ENCODE measurements at places on chromosomes 4 and X. TPM values are rescaled to one million over a fixed set of nuclear protein-coding genes. Genes with fewer than 3 reads are reported as not detected.

The XAGE3 gene
- total RNA-seq, result not detected

The ADGRG2 gene
- not detected for total RNA-seq

The GAGE1 gene
- total RNA-seq, result not detected

The GPAT3 gene
- total RNA-seq, result 9.3 TPM

The MAGEA10 gene
- total RNA-seq, result not detected

The SPATA18 gene
- 9.1 TPM for total RNA-seq

The SRD5A3 gene
- total RNA-seq, result 6.3 TPM

The SSX4 gene
- not detected for total RNA-seq

The PRKX gene
- 34.9 TPM for total RNA-seq

The PNMA6F gene
- total RNA-seq, result not detected

The ACE2 gene
- total RNA-seq, result not detected

The TECRL gene
- not detected for total RNA-seq

The RRH gene
- not detected for total RNA-seq

The FABP2 gene
- not detected for total RNA-seq

The ERCC6L gene
- 3.1 TPM for total RNA-seq

The CLDN22 gene
- not detected for total RNA-seq

The SMIM10L2A gene
- 0.50 TPM for total RNA-seq

The HS3ST1 gene
- total RNA-seq, result 1.1 TPM

The GUCY1B1 gene
- 6.9 TPM for total RNA-seq

The RENBP gene
- total RNA-seq, result 16.5 TPM

The KIAA1210 gene
- total RNA-seq, result not detected

The SCARB2 gene
- total RNA-seq, result 149 TPM

The HMX1 gene
- total RNA-seq, result not detected

The SMR3B gene
- not detected for total RNA-seq

The MAGEB2 gene
- total RNA-seq, result not detected

The GPRASP1 gene
- 0.65 TPM for total RNA-seq

The MID2 gene
- 138 TPM for total RNA-seq

The PAGE2B gene
- total RNA-seq, result not detected

The SAT1 gene
- total RNA-seq, result 212 TPM

The TEX13B gene
- not detected for total RNA-seq

The CCDC149 gene
- total RNA-seq, result 15.3 TPM

The SUPT20HL2 gene
- total RNA-seq, result not detected

The RAB41 gene
- total RNA-seq, result not detected

The PCDH11X gene
- not detected for total RNA-seq

The DCAF4L1 gene
- total RNA-seq, result 0.19 TPM

The MAD2L1 gene
- 16.9 TPM for total RNA-seq

The USP51 gene
- 0.49 TPM for total RNA-seq

The ARHGEF38 gene
- total RNA-seq, result not detected

The MAMLD1 gene
- 1.5 TPM for total RNA-seq

The APLN gene
- total RNA-seq, result 213 TPM

The CWH43 gene
- not detected for total RNA-seq

The GYPB gene
- not detected for total RNA-seq

The PPEF2 gene
- not detected for total RNA-seq

The ARSJ gene
- total RNA-seq, result 46.8 TPM

The FRAS1 gene
- 1.3 TPM for total RNA-seq

The IL1RAPL1 gene
- total RNA-seq, result 0.06 TPM

The HHIP gene
- 29.3 TPM for total RNA-seq

The FHDC1 gene
- under 0.01 TPM for total RNA-seq

The FAM149A gene
- 0.19 TPM for total RNA-seq

The SERPINA7 gene
- total RNA-seq, result not detected

The RADX gene
- total RNA-seq, result 0.65 TPM

The TIMM8A gene
- total RNA-seq, result 2.6 TPM

The TCEAL2 gene
- total RNA-seq, result not detected

The RTL3 gene
- under 0.01 TPM for total RNA-seq

The HSFX1 gene
- total RNA-seq, result 0.16 TPM

All from bladder microvascular endothelial cell (primary cell).